HCEC 1CT (cell line): ENCODE measurements at places on chromosomes 2 and 18.
A peak's percentile ranks its signal among the peaks of the same experiment; 100 is the strongest.

DNA sequence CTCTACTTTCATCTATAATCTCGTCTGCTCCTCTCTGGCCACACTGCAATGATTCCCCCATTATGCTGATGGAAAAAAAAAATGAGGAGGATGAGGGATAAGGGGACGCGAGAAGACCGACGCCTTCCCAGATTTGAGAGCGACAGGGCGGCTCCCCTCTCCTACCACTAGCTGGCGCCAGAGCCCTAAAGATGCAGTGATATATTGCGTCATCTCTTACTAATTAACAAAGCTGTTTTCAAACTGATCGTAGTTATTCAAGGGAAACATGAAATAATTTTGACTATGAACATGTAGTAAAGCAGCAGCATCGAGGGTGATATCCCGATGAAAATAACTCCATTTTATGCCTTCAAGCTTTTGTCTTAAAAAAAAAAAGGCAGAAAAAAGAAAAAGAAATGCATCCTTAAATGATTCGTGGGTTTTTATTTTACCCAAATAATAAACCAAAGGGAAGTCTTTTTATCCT, 48.0 kb upstream of the HNRNPA3 start:
- peak; percentile 83 for DNase-seq

- peak; percentile 50 for DNase-seq
Measured at GRCh38 chr2:112958428-112959108, 19.2 kb upstream of the IL36G start.

GRCh38 chr2:55786280-55786679, 92.6 kb upstream of the PNPT1 start:
- DNase-seq: no peak

GRCh38 chr2:226031647-226032501, 632.4 kb downstream of the NYAP2 start:
- peak; percentile 23 for DNase-seq

DNA sequence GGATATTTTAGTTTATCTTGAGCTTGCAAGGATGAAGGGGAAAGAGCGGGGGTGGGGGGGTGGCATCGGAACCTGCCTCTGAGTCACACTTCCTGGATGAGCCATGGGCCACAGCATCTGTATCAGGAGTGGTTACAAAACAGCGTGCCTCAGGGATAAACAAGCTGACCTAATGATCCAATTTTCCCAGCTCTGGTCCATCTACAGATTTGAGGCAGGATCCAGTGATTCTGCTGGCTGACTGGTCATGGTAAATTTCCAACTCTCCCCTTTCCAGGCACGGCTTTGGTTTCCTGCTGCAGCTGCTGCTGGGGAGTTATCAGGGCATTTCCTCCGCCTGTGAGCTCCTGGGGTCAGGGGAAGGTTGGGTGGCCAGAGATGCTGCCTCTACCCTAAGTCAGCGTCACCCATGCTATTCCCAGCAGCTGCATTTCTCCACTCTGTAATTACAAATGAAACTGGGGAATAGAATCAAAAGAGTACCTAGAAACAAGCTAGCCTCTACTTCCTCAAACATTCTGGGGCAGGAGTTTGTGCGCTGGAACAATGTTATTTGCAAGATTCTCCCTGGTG, 4.7 kb upstream of the HPCAL1 start:
- DNase-seq: peak; percentile 99

- DNase-seq: no peak
Measured at GRCh38 chr18:37561986-37562385, 3.6 kb downstream of the CELF4 start.
